ENCODE measurements at places on chromosomes 7 and 10.

DNA sequence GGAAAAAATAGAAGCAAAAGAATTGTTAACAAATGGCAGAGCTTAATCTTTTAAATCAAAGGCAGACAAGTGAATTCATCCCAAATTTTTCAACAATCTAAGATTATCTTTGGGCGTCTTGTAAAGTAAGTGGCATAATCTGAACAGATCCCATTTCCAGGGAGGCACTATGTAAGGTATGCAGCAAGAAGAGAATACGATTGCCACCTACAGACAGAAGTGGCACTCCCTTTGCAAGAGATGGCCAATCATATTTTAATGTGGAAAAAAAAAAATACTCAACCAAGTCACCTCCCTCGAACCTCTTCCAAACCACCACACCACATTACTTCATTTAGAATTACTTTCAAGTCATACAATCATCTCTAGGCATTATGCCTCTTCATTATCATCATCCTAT lies 4.0 kb downstream of the GFRA1 start:
- no peak for DNase-seq

DNA sequence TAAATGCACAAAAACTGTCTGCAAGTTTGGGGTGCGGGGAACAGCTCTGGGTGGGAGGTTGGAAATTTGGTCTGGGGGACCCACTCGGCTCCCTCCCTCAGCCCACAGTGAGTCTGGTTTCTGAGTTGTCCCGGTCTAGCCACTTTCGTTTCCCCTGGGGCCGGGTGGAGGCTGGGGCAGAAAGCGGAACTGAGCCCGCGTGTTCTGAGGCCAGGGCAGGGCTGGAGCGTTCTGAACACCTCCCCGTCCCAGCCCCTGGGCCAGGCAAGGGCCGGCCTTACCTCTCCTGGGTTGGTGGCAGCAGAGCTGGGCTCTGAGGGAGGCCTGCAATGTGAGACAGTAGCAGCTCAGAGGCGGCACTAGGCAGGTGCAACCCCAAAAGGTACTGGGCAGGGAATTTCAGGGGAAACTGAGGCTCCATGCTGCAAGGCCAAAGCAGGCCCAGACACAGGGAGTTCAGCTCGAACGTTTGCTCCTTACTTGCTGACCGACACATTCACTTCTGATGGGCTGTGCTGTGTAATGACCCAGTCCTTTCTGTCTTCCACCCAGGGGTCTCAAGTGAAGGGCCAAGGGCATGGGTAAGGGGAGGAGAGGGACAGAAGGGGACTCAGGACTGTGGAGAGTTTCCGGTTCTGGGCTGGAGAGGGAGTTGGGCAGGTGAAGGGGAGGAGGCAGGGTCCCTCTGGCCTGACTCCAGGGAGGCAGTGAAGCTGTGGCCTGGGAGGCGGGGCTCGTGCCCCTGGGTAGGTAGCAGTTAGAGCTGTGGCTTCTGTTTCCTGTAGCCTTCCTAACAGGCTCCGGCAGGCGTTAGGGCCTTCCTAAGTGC lies 3.0 kb downstream of the IRF5 start:
- no peak for DNase-seq

DNA sequence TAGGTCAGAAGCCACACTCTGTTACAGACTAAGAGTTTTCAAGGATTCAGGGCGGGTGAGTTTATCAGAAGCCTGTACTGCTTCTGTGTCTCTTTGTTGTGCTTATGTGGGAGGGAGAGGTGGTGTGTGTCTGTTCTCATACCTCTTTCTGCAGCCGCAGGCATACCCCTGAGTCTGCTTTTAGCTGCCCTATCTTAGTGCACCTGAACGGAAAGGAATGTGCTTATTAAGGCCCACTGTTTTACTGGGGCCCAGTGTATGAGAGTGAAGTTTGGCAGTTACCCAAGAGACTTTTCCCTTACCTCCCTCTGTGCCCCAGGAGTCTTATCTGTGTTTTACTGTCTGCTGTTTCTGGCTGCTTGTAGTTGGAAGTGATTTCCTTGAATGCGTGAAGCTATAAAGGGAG lies 104.3 kb downstream of the TYW1 start:
- DNase-seq = no peak

DNA sequence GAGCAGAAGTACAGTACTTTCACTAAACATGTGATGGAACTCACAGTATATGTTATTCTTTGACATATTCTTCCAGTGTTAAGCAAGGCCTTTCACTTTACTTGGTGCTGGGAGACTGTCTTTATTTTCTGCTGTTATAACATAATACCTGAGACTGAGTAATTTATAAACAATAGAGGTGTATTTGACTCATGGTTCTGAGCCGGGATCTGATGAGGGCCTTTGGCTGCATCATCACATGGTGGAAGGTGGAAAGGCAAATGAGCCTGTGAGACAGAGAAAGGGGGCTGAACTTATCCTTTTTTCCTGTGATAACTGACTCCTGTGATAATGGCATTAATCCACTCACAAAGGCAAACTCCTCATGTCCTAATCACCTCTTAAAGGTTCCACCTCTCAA lies 1.4 kb downstream of the SUPV3L1 start:
- no peak for DNase-seq

DNA sequence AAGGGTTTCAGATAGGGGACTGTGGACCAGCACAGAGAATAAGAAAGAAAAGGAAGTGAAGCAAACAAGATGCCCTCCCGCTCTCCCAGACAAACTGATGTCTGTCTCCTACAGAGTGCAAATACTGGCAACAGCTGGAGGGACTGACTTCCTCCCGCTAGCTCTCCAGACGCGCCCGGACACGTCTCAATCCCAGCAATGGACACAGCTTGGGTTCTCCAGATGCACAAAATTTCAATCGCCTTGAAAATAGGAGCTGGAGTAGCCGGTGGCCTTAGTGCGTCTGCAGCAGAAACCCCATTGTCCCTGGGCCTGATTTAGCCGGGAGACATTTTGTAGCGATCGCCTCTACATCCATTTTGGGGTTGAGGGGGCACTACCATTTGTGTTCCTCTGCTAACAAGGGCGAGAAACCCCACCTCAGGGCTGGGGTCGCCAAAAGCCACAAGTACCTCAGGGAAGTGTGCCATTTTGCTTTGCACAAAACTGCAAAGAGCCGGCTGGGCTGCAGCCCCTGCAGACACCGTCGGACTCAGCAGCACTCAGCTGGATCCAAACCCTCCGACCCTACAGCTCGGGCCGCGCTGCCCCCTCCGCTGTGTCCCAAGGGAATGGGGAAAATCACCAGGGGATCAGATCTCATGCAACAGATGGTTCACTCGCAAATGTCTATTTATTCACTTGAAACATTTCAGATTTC lies 5.9 kb downstream of the CPA2 start:
- DNase-seq = no peak

Data from omental fat pad (tissue), 4 donors.